Hypothalamus (tissue), 51 donors: ENCODE measurements at places on chromosomes 1 and 21.

DNA sequence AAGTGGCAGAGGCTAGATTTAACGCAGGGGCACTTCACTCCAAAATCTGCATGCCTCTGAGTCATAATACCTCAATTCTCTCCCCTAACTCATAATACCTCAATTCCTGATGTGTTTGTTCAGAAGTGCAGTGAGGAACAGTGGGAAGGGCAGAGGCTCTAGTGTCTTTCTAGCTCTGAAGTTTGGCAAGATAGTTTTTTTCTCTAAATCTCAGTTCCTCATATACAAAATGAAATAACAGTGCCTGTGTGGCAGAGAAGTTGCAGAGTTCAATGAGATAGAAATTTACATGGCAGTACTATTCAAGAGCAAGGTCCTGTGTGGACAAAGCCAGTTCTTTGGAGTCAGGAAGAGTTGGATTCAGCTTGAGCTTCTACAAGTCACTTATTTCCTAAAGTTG is 9.8 kb downstream of the JUN start:
- no peak for DNase-seq

- no peak for DNase-seq
These were observed 3.9 kb upstream of the IFI44 start for GRCh38 chr1:78645723-78646122.

DNA sequence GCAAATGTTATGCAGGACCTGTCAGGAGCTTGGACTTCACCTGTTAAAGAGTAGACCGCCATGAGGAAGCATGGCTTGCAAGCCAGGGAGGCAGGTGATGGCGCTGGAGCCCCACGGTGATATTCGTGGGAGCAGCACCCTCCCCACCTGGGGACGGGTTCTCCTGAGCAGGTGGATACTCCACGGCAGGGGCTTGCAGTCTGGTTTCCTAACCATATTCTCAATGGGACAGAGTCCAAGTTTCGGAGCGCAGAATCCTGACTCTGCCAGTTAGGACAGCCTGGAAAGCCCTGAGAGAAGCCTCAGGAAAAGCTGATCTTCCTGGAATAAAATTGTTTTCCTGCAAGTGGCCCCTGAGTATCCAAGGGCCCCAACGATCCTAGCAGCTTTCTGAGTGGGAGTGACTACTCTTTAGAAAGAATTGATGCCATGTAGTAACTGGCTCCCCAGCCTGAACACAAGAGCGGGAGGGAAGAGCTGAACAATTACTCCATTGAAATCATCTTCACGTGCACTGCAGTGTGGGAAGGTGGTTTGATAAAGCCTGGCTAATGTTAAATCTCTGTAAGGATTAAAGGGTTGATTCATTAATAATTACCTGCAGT is 146.3 kb upstream of the RAB4A start:
- DNase-seq, result no peak

- no peak for DNase-seq
These were observed 100.0 kb downstream of the CDC7 start for GRCh38 chr1:91600431-91601337.

DNA sequence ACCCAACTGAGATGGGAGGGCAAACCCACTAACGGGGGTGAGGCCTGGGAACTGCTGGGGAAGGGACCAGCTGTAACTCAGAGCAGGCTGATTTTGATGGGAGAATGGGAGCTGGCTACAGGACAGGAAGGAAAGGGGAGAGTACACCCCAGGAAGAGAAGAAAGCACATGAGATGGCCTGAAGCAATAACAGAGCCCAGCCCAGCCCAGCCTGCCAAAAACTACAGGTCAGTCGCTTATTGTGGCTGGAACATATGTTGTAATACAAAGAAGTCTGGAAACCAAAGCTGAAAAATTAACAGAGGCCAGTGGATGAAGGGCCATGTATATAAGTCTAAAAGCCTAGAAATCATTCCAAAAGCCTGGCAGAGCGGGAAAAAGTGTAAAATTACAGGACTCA is 1.6 kb downstream of the ITLN2 start:
- no peak for DNase-seq

DNA sequence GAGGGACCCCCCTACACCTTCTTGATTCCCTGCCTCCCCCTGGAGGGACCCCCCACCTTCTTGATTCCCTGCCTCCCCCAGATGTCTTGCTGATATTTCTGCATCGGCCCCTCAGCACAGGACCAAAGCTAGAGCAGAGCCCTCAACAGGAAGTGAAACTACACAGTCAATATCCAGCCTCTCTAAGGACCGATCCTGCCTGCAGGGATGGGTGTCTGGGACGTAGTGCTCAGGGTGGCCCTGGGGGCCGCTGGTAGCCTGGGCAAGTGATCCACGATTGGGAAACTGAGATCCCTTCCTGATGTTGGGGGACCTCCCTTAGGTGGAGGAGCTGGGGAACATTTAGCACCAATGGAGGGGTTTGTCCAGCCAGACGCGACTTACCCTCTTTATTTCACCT is 3.9 kb upstream of the LEFTY2 start:
- DNase-seq, result no peak

DNA sequence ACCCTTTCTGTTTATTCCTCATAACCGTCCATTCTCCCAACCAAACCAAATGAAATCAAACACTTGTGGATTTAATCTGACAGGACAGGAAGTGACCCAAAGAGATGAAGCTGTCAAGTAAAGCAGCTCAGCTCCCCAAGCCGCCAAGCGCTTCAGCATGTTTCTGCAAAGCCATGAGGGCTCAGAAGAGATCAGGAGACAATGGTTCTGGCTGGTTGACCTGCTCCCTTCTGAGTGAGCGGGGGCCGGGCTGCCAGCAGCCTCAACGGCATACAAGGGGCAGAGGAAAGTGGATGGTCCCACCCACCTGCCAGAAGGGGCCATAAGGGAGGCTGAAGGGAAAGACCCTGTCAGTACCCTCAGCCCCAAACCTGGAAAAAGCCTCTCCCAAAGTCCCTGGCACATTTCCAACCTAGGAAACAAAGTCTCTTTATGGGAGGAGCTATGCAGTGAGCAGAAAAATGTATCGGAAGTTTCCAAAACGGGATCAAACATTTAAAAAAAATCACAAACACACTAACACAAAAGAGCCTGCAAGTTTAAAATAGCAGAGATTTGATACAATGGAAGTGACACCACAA is 45.4 kb downstream of the SLC45A1 start:
- DNase-seq, result no peak

- DNase-seq, result peak; percentile 37
These were observed 1.5 kb upstream of the S100A14 start for GRCh38 chr1:153617663-153618062.

DNA sequence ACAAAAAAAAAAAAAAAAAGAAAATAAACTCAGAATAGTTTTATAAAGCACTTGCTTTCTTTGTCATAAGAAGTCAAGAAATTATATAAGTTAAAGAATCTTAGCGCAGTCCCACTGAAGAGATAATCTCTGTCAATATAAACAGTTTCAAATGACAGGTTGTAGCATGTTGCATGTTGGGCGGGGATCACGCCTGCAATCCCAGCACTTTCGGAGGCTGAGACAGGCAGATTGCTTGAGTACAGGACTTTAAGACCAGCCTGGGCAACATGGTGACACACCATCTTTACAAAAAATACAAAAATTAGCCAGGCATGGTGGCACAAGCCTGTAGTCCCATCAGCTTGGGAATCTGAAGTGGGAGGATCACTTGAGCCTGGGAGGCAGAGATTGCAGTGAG is 18.4 kb upstream of the INPP5B start:
- DNase-seq, result no peak

DNA sequence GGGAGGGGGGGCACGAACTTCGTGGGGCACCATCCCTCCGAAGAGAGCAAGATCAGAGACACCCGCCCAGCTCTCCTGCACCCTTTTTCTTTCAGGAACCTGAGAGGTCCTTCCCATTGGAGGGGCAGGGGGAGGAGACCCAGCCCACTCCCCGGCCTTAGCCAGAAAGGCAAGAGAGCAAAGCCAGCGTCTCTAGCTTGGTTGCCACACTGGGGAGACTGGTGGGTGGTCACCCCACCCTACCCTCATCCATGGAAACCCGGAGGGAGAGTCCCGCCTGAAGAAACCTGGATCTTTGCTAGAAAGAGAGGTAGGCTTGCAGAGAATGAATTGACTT is 246 bp downstream of the ATP2B4 start:
- DNase-seq, result no peak

GRCh38 chr1:157831968-157832626 is 9.5 kb downstream of the CD5L start:
- DNase-seq, result no peak

DNA sequence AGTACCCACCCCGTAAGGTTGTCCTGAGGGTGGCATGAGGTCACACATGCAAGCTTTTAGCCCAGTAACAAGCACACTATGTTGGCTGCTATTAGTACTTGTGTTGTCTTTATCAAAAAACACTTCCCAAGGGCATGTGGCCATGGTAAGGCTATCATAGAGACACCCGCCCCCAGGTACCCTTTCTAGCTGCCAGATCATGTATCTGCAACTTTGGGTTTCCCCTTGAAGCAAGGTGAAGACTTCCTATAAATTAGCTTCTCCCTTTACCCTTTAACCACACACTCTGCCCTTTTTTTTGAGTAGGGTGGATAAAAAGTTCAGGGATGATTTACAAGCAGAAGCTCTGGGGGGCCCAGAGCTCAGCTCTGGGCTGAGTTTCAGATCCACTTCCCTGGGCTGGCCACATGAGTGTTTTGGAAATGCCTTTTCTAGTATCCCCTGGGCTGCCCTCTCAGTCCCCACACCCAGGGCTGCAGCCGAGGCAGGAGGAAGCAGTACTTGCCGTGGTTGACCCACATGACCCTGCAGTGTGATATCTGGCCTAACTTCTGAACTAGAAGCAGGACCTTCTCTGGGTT is 2.0 kb downstream of the ZDHHC18 start:
- no peak for DNase-seq

DNA sequence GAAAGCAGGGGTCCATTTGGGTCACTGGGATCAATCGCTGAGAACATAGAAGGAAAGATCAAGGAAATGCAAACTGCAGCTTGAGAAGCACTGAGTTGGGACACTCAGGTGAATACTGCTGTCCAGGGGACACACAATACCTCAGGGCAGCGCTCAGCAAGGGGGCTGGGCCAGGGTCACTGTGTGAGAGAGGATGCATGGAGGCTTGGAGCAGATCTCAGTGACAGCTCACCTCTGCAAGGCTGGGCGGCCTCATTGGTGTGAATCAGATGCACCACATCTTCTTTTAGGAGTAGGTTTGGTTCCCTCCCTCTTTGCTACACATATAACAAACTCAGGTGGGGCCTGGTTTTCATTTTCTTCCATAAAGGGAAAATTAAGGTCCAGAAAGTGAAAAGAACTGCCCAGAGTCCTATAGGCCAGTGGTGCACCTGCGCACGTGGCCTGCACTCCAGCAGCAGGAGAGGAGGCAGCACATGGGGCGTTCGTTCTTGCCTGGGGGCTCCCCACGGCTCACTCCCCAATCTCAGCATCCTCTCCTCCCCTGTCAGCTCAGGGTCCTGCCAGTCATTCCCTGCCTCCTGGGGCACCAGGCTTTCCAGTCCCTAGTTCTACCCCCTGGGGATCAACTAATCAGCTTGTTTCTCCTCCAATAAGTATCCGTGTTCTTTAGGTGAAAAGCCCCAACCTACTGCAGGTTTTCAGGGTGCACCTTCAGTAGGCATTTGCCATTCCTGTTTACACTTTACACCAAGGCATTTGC is 1.5 kb downstream of the A3GALT2 start:
- no peak for DNase-seq

GRCh38 chr1:228455715-228456114 is 31.5 kb upstream of the RNF187 start:
- DNase-seq, result no peak

DNA sequence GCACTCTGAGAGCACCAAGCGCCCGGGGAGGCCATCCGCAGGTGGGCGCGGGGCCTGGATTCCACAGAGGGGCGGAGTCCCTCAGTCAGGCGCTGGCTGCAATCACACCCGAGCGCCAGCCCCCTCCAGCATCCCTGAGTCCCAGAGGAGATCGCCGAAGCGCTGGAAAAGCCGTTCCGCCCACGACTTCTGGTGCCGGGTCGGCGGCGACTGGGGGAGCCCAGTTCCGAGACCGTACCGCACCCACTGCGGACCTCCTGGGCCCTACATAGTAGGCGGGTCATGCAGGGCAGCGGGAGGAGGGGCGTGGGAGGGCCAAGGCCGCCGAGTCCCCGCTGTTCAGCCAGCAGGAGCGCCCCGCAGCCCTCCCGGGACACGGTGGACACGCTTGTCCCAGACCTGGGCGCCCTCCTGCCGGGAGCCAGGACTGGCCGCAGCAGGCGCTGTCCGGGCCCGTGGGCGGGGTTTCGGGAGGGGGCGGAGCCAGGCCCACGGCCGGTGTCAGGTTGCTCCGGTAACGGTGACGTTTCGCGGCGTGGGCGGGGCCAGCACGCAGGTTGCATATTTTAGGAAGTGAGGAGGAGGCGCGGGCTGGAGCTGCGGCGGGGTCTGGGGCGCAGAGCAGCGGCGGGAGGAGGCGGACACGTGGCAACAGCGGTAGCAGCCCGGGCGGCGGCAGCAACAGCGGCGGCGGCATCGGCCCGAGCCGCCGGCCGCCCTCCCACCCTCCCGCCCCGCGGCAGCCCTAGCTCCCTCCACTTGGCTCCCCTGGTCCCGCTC is at the start of gene ATP1A1:
Gene ATP1A1 (plus strand): TSS at position 594 of the 780 bp plus-strand sequence. CDS start 268 bp downstream, outside the sequence.
- peak; percentile 92 for DNase-seq

DNA sequence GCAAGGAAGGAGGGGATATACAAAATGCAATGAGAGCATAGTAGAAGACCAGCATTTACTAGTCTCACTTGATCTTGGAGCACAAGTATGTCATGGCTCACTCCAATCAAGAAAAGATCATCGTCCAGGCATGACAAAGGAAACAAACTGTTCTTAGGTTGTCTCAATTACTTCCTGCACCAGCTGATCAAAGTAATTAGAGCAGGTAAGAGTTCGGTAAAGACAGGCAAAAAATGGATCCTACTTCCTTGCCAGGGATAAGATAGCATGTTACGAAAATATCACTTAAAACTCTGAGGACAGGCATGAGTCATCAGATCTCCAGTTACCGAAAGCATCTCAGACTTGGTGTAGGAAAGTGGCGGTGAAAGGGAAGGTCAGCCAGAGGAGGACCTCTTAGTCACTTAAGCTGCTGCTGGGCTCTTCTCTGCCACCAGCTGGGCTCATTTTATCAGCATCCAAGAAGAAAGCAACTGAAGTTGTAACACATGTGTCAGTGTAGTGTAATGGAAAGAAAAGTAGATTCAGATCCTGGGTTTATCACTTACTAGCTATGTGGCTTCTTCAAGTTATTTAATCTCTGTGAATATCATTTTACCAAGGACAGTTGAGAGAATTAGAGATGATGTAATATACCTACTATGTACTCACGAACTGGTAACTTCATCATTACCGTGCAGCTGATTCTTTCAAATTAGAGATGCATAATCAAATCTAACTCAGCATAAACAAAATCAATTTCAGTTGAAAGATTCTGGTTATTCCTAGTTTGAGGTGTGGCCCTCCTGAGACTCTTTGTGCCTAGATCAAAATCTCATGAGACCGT is 46.8 kb downstream of the XCL1 start:
- no peak for DNase-seq

GRCh38 chr1:183936009-183936408 is 101.5 kb downstream of the COLGALT2 start:
- no peak for DNase-seq

DNA sequence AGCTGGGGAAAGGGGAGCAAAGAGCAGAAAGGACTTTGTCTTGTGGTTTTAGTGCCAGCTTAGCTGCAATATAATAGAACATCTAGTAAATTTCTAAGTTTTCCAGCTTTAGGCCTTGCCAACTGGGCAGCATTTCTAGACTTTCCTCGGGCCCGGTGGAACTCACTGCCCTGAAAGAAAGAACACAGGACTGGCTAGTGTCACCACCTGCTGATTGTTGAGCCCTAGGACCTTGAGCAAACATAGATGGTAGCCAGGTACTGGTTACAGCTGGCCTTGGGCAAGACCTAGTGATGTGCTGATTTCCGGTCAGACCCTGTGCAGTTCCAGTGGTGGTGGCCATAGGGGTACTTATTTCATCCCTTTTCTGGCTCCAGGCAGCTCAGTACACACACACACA is 753.2 kb upstream of the B3GALT2 start:
- DNase-seq, result no peak
